Fibroblast of lung (primary cell): ENCODE measurements at places on chromosomes 11 and 22.
A peak's percentile ranks its signal among the peaks of the same experiment; 100 is the strongest.

GRCh38 chr11:108624196-108624925 lies 30.8 kb upstream of the EXPH5 start:
- no peak for DNase-seq

DNA sequence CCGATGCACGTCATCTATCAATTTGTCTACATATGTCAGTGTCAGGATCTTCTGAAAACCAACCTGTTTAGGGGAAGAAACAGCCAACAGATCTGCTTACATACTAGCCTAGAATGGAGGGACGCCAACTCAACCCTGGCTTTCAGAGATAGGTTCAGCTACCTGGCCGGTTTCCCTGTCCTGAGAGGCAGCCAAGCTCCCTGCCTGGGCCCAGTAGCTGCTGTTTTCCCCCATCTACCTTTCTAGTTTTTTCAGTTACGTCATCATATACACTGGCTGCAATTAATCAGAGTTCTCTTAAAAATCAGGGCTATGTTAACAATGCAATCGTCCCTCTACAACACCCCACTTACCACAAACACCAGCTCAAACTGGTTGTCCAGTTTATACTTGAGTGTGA lies 1.0 kb downstream of the SRPRA start:
- DNase-seq = no peak

- DNase-seq = peak; percentile 19
Measured at GRCh38 chr11:73236854-73237253, 18.8 kb downstream of the P2RY2 start.

- peak; percentile 86 for DNase-seq
Measured at GRCh38 chr22:45526768-45527360, 24.2 kb downstream of the FBLN1 start.

- no peak for DNase-seq
Measured at GRCh38 chr11:102886999-102887398, 12.2 kb upstream of the MMP12 start.

DNA sequence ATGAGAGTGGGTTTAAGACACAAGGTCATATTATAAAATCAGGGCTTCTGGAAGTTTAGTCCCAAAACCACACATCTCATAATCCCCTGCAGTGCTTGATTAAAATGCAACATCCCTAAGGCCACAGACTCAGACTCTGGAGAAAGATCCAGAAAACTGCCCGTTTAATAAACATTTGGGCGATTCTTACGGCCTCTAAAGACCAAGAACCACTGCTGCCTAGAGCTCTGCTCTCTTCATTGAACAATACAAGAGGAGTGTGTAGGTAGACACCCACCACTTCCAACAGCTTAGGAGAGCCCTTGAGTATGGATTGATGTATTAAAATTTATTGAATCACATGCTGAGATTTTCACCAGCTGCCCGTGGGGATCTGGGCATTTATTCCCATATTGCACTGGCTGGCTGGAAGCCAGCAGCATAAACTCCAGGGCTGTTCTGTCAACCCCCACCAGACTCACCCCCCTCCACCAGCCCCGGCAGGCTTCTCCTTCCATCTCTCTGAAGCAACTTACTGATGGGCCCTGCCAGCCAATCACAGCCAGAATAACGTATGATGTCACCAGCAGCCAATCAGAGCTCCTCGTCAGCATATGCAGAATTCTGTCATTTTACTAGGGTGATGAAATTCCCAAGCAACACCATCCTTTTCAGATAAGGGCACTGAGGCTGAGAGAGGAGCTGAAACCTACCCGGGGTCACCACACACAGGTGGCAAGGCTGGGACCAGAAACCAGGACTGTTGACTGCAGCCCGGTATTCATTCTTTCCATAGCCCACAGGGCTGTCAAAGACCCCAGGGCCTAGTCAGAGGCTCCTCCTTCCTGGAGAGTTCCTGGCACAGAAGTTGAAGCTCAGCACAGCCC lies 749 bp upstream of the BEST1 start:
- DNase-seq = peak; percentile 79

DNA sequence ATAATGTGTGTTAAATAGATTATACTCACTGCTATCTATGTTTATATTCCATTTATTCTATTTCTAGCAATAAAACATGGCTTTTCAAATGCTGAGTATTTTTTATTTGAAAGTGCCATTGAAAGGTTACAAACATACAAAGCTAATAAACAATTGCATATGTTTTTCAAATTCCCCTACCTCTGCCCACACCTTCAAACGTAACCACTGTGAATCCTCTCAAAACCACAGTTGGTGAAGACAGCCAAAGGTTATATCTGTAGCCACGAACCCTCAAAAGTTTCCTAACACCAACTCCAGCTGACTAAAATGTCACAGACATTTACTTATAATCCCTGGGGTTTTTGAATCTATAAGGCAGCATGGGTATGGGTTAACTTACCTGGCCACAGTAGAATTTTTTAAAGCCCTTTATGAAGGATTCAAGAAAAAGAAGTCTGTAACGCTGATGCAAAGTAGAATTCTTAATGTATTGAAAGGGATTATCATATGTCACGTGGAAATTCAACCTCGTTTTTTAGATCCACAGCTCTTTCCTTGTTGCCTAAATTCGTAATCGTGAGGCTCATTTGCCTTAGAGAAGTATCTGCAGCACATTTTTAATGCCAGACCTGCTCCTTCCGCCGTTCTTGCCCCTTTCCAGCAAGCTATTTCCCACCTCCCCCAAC lies 122.5 kb upstream of the ZC3H12C start:
- DNase-seq = no peak

DNA sequence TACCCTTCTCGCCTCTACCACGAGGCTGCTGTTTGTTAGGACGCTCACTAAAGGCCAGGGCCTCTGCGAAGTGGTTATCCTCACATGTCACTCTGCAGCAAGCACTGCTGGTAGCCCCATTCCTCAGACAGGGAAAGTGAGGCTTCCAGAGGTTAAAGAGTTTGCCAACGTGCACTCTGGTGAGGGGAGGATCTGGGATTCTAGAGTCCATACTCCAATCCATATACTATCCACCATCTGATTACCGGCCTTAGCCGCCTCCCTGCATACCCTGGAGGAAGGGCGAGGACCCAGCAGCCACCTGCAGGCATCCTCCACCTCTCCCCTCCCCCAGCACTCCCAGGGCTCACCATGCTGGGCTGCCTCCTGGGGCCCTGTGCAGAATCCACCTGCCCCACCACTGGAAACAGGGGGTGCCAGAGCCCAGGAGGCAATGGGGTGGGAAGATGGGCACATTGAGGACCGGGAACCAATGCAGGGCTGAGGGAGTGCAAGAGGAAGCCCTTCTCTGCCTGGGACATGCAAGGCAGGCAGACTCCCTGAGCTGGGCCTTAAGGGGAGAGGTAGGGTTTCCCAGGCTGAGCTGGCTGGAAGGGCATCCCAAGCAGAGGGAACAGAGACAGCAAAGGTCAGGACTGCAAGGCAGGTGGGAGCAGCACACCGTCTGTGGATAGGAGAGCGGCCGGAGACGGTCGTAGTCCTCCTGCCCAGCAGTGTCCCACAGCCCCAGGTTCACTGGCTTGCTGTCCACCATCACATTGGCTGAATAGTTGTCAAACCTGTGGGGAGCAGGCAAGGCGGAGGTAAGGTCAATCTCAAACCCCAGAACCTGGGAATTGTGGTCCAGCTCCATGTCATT lies 11.7 kb downstream of the RAC2 start:
- no peak for DNase-seq

GRCh38 chr11:64021757-64022093 lies 14.0 kb upstream of the FLRT1 start:
- no peak for DNase-seq

DNA sequence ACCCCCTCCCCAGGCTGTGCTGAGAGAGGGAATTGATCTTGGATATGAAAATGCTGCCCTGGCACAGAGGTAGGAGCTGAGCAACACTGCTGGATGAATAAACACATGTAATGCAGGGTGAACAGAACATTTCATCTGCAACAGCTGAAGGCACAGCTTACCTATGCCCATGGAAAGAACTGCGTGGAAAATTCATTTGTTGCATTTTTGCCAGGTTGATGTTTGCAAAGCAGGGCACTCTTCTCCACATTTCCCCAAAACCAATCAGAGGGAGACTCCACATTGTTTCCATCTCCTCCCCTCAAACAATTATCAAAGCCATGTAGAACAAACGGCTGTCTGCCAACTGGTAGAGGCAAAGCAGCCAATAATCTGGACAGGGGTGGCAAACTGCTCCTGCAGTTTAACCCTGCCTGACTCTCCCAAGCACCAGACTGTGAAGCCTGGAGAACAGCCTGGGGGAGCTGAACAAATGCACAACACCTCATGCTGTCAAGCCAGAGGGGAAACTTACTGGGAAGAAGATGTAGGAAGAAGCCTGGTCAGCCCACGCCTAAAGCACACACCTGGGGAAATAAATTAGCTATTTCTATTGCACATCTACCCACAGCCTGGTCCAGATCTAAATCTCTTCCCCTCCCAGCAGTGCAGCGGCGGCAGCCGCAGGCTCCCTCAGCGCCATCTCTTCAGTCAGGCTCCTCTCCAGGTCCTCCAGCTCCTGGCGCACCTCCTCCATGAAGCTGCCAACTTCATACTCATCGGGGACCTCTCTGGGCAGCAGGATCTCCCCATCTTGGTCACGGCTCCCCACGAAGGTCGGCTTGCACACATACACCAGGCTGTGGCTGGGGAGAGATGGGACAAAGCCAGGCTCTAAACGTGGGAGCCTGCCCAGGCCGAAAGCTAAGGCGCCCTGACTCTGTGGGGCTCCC lies 44.3 kb downstream of the DKK3 start:
- DNase-seq = no peak

DNA sequence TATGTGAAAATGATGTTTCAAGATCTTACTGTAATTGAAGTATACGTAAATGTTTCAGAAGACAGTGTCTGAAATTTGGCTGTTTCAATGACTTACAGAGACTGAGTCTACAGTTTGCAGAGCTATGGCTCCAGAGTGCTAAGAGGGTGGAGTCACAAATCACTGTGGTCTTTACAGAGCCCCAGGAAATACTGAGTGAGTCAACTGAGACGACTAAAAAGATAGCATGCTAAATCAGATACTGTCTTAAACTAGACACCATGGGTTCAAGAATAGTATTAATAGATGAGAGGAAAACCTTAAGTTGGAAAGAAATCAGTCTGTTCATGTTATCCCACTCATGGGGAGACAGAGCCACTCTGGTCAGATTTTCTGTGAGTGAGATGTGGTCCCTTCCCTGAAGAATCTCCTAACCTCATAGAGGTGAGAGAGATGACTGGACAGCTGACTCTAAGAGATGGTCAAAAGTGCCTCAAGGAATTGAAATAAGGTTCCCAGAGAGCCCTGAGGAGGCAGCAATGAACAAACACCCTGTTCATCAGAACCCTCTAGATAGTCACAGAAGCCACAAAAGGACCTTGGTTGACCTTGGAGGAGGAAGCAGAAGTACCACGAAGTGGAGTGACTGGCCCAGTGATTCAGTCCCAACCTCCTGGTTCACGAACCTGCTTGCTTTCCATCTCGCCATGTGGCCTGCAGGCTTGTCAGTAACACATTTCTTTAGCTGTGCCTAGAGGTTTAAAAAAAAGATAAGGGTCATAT lies 30.2 kb downstream of the C11orf91 start:
- DNase-seq = peak; percentile 76

DNA sequence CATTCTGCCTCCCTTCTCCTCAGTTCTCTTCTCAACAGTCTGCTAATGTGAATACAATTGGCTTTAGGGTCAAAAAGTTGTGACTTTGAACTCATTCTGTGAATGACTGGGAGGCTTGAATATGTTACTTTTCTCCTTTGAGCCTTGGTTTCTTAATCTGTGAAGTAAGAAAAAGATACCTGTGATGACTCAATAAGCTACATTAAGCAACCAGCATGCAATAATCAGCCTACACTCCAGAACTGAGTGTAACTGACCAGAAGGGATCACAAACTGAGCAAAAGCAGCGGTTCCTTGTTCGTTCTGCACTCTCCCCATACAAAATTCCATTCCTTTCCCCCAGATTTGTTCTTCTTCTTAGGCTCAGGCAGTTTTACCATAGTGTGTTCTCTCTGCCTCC lies 23.4 kb downstream of the ZNF202 start:
- no peak for DNase-seq

DNA sequence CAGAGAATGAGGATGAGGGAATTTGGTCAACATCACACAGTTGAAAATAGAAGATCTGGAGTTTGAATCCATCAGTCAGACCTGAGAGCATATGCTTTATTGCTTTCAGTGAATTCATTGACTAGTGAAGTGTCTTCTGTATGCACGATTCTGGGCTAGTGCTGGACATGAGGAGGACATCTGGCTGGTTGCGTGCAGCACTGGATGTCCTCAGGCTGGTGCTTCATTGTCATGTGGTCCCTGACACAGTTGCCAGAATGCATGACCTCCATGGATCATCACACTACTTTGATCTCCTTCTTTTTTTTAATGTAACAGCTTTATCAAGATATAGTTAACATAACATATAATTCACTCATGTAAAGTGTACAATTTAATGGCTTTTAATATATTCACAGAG lies 44.5 kb upstream of the MMP7 start:
- no peak for DNase-seq

DNA sequence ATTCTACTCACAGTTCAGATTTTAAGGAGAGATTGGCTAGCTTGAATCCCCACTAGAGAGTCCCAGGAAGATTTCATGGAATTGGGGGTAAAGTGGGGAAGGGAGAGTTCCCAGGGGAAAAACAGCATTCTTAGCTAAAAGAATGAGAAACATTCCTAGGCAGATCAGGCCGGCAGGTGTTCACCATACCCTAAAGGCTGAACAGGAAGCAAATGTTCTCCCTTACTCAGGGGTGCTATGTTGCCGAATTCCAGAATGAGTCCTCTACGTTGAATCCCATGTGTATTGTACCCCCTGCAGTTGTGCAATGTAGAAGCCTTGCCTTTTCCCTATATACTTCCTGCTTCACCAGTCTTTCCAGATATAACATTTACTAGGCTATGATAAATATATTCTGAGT lies 135.2 kb upstream of the NCAM1 start:
- no peak for DNase-seq

DNA sequence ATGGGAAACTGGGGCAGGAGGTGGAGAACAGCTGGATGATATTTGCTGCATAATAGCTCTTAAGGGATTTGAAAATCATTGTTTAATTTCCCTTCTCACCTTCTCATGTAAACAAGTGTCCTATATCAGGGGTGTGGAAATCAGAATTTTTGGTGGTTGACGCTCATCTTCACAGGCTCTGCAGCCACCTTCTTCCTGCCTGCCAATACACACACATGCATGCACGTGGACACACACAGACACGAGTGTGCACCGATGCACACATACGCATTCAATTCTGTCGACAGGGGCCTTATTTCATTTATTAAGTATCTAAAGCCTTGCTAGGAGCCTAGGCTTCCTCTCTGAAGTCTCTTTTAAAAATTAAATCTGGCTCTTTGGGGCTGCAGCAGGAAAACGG lies 349.4 kb upstream of the NCAM1 start:
- no peak for DNase-seq

DNA sequence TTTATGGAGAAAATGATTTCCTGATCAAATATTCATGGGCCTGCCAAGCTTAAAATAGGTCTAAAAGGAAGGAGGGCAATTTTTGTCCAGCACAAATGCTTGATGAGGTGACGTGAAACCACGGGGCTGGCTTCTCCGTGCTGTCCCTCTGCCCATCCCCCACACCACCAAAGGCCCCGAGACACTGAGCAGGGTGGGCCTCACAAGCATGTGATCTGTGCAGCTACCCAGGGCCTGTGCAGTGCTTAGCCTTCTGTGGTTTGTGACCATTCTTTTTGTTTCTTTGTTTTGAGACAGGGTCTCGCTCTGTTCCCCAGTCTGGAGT lies 94.8 kb upstream of the RTL6 start:
- no peak for DNase-seq
